ENCODE measurements at places on chromosomes 2 and 18.

- no peak for DNase-seq
Observed at GRCh38 chr2:134973241-134974138, 54.9 kb downstream of the CCNT2 start.

DNA sequence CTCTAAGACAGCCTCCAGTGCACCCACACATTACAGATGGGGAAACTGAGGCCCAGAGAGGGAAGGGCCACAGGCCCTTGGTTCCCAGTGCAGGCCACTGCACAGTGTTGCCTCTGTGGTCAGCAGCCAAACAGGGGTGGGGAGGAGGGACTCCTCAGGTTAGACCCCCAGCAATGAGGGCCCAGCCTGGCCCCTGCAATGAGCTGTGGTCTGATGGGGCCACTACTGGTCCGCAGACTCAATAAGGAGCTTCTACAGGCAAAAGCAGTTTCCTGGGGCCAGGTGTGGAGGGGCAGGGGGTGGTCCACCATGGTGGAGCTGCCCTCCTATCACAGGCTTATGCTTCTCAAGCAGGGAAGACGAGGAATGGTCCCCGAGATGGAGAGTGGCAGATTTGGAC, 87.6 kb downstream of the HS1BP3 start:
- no peak for DNase-seq

DNA sequence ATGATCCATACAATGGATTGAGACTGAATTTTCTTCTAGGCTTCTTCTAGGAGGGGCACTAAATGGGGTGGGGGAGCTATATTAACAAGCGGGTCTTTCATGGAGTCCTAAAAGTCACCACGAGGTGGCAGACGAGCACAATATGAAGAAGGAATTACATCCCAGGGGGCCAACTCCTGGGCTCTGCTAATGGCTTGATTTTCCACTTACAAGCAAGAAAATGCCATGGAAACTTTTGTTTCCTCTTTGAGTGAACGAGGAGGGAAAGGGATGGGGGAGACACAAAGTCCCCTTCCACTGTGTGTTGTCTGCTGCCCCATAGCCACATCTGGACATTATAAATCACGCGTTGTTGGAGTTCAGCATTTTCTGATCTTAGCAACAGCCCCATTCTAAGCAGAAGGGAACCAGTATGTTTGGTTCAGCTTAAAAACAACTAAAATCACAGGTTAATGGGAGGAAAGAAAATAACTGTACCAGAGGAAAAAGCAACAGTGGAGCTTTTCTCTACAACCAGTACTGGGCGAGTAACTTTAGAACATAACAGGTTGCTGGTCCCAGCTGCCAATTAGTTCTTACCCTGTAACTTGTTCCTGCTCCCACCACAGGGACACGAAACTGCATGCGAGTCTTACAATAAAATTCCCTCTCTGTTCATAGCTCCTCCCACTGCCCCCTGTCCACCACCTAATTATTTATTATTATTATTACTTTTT, 285.0 kb upstream of the PARD3B start:
- DNase-seq = peak; percentile 21

DNA sequence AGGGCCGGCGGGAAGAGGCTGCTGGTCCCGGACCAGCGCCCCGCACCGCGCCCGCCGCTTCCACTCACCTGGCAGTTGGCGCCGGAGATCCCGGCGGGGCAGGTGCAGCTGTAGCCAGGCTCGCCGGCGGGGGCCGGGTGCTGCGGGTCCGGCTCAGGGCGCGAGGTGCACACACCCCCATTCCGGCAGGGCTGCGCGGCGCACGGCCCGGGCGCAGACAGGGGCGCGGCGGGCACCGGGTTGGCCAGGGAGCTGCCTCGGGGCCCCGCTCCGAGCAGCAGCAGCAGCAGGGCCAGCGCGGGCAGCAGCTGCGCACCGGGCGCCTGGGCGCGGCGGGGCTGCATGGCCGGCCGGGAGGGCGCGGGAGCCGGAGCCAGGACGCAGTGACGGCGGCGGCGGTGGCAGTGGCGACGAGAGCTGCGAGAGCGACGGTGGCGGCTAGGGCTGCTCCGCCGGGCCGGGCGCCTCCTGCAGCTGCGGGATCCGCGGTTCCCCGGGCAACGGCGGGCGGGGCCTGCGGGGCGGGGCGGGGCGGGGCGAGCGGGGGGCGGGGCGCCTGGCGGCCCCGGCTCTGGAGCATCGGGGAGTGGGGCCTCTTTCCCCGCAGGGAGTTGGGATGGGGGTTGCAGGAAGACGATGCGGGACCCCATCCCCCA, at the start of gene DNER:
Gene DNER (minus strand): TSS at position 476 of the 656 bp plus-strand sequence. CDS start 132 bp downstream, at position 344.
- DNase-seq = peak; percentile 44

GRCh38 chr2:175461839-175462238, 280.3 kb upstream of the ATP5MC3 start:
- no peak for DNase-seq

DNA sequence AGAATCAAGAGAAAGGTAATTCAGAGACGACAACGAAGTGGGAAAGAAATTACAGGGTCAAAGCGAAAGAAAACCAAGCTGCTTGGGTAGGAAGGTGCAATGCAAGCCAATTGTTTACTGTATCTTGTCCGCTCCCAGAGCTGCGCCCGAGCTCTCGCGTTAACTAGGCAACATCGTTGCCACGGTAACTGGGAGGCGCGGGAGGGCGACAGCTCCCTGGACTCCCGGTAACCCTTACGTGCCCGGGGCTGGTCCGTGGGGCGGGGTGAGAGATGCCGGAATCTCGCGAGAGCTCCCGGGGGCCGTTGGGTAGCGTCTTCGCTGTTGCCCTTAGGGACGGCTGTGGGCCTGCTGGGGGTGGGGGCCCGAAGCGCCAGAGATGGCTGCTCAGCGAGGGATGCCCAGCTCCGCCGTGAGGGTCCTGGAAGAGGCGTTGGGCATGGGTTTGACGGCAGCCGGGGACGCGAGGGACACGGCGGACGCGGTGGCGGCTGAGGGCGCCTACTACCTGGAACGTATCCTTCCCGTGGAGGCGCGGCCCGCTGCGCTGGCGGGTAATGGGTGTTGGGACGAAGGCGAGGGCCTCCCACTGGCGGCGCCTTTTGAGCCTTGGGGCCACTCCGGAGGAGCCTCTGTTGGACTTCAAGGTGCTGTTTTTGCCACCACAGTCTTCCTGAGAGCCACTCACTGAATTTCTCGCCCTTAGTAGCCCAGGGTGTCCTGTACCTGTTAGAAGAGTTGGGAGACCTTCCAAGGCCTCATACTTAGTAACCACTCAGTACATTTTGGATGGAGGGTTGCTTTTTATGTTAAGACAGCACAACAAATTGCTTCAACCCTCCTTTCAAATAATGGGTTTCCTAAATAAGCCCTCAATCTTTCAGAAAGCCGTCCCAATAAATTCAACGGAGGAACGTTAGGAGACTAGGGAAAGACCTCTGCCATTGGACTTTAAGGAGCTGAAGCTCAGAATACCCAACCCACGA, at the start of gene SPAG16:
Gene SPAG16 (plus strand): TSS at position 360 of the 986 bp plus-strand sequence.
- peak; percentile 97 for DNase-seq

DNA sequence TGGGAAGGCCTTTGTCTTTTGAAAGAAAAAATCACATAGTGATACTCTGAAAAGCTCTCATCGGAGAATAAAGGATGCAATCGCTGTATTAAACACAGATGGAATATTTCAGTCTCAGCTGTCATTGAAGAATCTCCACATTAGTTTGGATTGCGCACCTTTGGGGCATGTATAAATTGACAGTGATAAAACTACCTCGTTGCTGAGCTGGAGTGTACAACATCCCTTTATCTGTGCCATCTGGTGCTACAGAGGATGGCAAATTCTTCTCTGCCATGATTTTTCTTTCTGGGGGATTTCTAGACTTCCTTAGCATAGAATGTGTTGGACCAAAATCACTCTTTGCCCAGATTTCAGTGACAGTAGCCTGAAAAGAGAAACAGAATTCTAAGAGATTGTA, 185.3 kb downstream of the PARD3B start:
- DNase-seq = no peak

- no peak for DNase-seq
Observed at GRCh38 chr2:18304849-18305248, 255.6 kb downstream of the RDH14 start.

DNA sequence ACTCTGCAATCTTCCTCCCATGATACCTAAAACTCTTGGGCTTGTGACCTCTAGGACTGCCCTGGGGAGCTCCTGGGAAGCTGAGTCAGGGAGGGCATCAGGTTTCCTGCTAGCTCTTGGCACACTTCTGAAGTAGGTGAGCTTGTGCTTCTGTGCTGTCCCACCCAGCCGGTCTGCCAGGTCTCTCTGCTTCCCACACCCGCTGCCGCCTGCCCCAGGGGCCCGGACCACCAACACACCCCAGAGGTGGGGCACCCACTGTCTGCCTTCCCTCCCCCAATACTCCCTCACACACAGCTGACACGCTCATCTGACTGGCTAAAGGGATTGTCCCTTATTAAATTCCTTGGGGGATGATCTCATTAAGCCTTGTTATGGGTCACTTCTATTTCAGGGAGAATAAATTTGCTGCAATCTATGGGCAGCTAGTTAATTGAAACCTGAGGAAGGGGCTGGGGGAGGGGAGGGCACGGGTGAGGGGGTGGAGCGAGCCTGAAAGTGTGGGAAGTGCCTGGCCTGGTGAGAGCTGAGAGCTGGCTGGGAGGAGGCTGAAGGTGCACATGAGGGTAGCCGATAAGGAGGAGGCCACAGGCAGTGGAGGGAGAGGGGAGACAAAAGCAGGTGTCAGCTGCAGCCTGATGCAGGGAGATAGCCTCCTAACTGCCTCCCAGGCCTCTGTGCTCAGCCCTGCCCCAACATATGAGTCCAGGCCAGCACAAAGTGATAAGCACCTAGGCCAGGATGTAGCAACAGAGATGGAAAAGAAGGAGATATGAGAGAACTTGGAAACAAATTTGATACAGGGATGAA, 48.8 kb downstream of the HAUS1 start:
- no peak for DNase-seq

DNA sequence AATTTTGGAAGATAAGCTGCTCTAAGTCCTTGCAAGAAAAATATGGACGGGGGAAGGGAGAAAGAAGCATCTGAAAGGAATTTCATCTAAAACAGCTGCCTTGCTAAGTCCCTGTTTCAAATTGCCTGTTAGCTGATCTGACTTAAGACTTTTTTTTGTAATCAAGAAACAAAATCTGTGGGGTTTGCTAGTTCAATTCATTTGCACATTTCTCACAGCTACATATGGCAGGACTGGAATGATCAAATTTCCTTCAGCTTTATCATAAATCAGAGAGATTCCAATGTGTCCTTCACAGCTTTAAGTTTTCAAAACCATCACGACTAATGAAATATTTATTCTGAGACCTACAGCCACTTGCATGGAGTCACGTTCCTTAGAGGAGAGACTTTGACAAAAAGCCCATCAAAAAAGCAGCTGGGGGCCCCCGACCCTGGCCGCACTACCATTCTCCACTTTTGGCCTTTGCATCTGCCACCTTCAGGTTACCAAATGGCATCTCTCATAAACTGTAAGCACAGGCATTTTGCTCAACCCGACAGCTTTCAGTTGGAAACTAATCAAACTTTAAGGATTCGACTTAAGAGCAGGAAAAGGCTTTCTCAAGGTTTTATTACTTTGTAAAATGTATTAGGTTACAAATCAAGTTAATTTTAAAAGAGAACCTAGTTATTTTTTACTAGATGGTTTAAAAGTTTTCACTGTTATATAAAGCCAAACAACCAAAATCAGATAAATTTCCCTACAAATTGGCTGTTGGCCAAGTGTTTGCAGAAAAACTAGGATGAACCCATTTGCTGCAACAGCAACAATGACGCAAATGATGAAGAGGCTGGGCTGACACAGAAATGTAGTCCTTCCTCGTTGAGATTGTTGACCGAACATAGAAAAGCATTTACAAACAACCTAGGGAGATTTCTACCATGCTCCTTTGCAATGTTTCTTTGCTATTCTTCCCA, 100.4 kb upstream of the RND3 start:
- no peak for DNase-seq

DNA sequence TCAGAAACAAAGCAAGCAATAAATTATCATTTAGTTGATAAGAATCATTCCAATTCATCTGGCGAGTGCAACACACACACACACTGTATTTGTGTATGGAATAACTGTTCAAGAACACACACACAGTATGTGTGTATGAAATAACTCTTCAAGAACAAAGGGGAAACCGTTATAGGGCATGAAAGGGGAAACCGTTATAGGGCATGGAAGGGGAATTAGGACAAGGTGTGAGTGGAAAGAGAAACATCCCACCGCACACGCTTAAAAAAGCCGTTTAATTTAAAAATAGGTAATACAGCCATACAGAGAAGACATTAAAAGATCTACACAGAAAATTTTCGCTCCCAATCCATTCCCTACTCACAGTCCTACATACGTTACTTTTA, 607 bp upstream of the TSN start:
- no peak for DNase-seq

GRCh38 chr2:73987109-73987947, 2.6 kb downstream of the TET3 start:
- DNase-seq = no peak

GRCh38 chr2:191889931-191890330, 43.0 kb upstream of the CAVIN2 start:
- no peak for DNase-seq

DNA sequence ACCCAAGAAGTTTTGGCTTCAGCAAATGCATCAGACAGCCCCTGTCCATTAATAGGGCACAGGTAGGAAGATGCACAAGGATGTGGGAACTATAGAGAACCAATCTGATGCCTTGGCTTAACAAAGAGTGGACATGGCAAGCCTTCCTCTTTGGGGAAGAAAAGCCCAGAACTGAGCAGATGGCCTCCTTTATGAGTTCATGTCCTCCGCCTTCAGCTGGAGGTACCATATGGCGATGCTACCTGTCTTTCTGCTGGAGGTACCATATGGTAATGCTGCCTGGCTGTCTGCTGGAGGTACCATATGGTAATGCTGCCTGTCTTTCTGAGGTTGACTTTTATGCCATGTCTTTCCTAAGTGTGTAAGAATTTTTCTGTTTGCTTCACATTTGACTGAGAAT, 6.0 kb downstream of the RETREG2 start:
- DNase-seq = no peak

DNA sequence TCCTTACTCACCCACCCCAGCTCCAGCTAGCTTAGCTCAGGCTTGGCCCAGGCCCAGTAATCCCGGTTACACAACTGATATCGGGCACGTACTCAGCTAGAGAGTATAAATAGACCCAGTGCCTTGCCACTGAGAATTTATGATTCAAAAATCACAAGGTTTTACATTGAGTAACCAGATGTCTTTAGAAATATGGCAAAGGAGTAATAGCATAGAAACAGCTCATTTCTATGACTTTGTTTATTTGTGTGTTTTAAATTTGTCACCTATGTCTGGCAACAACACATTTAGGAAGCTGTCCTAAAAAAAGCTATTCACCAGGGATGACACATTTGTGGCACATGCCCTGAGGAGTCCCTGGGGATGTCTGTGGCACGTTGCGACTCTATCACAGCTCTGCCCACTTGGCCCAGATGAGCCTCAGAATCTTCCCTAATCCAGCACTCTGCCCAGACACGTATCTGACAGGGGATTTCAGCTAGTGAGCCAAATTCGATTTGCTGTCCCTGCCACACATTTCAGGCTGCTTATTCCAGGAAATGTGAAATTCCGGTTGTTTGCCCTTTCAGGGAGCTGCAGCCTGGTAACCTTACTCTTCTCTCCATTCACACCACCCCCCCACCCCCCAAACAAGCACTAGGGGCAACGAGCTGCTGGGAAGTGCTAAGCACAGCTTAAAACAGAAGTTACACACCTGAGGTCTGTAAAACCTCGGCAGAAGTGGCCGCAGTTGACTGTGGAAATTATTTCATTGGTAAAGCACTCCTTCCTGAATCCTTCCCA, 85.4 kb upstream of the ZCCHC2 start:
- DNase-seq = no peak

GRCh38 chr18:60502591-60502990, 130.0 kb upstream of the MC4R start:
- DNase-seq = no peak
